Renal pelvis (tissue), 12 donors: ENCODE measurements at places on chromosomes 12 and 14.

GRCh38 chr14:80705241-80705980 lies 236.1 kb downstream of the CEP128 start:
- no peak for DNase-seq

- no peak for DNase-seq
Measured at GRCh38 chr14:95535226-95536021, 574 bp downstream of the GLRX5 start.

GRCh38 chr14:38001501-38001900 lies 206.2 kb upstream of the SSTR1 start:
- no peak for DNase-seq

- no peak for DNase-seq
Measured at GRCh38 chr14:106879241-106879640, 1352.9 kb downstream of the TMEM121 start.

- no peak for DNase-seq
Measured at GRCh38 chr12:84696908-84697540, 215.6 kb downstream of the SLC6A15 start.

DNA sequence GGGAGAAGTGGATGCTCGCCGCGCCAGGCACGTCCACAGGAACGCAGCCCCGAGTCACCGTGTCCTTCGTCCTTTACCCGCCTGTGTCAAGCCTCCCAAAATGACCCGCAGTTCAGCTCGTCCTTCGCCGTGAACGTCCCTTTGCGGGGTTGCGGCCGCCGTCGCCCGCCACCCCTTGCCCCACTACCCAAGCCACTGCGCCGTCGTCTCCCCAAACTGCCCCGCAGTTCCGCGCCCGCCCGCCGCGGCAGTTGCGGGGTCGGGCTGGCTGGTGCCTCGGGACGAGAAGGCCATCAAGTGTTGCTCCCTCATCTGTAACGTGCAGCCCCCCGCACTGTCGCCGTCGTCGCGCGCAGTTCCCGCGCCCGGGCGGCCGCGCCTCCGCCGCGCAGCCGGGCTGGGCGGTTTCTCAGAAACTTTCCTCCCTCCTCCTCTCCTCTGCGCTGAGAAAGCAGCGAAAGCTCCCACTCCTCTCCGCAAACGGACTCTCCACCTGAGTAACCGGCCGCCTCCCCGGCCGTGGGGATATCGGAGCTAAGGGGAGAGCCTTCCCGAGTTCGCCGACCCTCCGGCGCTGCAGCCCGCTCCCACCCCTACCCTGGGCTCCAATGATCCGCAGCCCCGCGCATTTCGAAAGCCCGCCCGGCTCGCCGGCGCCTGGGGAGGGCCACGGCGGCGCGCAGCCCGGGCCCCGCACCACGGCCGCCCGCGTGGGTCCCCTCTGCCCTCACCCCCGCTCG lies 6.7 kb downstream of the CDKN1B start:
- no peak for DNase-seq

DNA sequence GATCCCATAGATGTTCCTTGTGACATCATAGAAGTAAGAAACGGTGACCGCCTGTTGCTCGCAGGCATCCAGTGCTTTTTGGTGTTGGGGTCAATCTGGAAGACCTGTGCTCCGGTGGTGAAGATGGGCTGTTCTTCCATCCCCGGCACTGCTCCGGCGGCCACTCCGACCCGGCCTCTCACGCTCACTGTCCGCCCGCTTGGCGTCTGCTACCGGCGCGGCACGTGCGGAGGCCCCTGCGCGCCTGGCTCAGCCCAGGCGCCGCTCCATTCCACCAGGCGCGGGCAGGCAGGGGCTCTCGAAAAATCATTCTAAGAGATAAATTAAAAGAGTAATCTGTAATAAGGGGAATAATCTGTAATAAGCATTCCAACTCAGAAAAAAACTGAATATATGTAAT lies 934.5 kb downstream of the TMEM121 start:
- DNase-seq = no peak

GRCh38 chr12:72869024-72869423 lies 596.9 kb downstream of the TRHDE start:
- no peak for DNase-seq

DNA sequence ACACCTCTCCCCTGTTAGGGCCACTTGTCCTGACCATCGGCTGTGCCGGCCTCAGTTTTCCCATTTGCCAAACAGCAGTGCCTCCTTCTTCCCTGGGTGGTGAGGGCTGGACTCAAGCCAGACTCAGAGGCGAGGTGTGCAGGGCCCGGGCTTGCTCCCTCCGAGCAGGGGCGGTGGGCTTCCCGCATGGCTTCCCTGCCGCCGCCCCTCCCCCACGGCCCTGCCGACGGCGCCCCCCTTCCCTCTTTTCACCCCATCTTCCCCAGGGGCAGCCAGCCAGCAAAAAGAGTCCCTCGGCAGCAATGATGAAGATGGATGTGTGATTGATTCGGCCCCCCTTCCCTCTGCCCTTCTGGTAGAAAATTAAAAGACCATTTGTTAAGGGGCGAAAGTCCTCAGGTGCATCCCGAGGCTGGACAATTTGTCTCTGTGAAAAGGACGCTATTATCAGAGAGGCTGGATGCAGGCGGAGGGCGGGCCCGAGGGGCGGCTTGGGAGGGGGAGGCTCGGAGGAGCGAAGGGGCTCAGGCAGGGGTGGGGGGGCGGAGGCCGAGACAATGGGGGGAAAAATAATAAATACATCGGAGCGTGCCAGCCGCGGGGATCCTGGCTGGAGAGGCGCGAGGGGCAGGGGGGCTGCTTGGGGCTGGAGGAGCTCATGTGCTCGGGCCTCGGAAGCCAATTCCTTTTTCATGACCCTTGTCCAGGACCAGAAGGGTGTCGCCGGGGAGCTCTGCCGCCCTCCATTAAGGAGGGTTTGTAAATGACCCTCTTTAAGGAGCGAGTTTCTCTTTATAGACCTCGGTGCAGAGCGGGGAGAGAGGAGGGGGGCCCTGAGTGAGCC lies 48.0 kb upstream of the LHX5 start:
- no peak for DNase-seq

DNA sequence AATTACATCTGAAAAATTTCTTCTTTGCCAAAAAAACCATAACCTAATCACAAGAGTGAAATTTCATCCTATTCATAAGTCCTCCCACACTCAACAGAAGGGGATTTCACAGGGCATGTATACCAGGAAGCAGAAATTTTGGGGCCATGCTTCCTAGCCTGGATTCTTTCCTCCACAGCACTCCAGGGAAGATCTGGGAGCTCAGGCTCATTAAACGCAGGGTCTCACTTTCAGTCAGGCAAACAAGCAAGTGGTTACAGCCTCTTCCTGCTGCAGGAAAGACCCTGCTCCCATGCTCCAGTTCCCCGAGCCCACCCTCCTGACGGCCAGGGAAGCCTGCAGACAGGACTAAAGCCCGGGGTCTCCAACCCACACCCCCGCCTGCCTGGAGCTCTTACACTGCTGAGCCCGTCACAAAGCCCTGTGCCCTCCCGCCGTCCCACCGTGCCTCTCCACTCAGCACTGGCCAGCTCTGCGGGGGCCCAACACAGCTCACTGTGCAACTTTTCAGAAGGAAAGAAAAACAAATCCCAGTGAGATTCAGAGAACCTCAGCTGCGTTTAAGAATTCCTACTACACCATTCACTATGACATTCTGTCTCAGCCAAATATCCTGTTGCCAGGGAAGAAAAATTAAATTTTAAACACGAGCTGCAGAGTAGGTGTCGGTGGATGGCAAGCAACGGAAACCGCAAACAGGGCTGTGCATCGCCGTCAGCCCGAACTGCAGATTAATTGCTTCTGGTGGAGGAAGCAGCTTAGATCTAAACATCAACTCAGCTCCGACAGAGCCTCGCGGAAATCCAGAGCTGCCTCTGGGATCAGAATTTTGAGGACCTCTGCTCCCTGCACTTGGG lies 106.7 kb upstream of the SFSWAP start:
- no peak for DNase-seq

GRCh38 chr12:5912011-5912410 lies 33.0 kb downstream of the ANO2 start:
- DNase-seq = no peak

DNA sequence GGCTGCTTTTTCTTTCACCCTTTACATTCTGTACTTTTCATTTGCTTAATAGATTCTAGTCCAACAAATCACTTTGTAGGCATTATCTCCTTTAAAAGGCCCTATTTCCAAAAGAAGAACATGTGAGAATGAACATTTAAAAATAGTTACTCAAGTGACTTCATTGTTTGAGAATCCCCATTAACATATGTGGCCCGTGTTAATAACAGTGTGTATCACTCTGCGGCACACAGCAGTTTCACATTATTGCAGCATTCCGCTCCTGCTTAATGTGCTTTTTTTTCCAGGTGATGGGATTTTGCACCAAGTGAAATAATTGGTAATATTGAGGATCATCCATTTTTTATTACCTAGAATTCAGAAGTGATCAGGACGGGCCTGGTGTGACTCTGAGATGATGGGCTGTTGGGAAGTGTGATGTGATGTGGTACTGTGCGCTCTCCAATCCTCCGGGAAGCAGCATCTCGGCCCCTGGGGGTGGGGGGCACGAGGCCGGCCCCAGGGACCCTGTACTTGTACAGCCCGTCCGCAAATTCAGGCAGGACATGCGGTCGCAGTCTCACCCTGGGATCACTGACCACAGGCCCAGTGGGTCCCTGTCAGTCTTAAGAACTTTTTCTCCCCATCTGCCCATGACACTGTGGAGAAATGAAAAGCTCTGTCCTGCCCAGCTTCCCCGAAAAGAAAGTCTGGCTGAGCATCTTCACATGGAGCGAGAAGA lies 32.9 kb downstream of the SLC15A4 start:
- DNase-seq = no peak

GRCh38 chr14:52922656-52923055 lies 28.2 kb downstream of the FERMT2 start:
- peak; percentile 33 for DNase-seq

DNA sequence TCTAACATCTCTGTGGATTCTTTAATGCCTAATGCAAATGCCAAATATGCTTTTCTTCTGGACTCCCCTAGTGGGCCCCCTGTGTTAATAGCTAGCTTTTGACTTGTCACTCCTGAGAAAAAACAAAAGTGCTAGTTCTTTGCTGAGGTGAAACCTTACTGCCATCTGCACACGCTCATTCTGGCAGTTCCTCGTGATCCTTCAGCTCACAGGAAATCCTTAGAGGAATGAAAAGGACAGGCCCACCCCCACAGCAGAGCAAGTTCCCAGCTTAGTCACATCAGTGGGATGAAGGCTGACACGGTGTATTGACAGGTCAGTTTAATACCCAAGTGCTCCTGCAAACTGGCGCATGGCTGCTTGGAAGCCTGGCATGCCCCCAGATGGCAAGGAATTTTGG lies 165.1 kb upstream of the ATP2B1 start:
- no peak for DNase-seq

GRCh38 chr12:63419154-63419553 lies 249.1 kb downstream of the DPY19L2 start:
- no peak for DNase-seq

DNA sequence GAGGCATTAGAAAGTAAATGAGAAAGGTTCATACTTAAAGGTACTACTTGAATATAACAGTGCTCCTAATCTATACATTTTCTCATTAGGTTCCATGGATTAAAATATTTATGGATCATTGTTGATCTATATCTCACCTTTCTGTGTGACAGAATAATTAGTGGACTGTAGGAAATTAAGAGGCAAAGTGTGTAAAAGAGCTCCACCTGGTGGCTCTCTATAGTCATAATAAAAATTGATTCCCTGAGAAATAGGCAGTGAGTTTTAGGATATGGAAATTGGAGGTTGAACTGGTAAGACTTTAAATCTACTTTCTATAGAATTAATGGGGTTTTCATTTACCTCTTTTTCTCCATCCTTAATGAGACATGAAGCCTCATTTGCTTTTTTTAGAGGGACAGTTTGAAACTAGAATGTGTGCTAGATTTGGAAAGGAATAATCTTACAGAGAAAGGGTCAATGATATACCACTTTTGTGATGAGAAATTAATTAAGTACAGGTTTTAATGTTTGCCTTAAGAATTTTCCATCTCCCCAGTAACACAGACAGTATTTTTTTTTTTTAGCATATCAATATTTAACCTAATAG lies 11.8 kb upstream of the DERA start:
- no peak for DNase-seq

GRCh38 chr12:44509471-44509870 lies 366.6 kb downstream of the NELL2 start:
- DNase-seq = no peak

DNA sequence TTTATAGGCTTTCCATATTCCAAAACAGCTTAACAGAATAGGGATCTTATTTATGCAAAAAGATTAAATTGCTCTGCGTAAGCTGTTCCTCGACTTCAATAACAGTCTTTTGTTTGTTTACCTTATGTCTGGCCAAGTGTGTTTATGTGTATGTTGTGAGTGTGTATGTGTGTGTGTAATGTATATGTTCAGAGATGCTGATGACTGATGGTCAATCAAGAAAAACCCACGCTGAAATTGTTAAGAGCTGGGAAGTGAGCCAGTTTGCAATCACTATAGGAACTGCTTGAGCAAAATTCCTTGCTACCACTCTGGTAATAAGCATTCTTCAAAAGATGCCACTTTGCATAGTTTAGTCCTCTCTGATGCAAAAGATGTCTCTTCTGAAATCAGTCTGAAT lies 59.6 kb downstream of the PRKD1 start:
- no peak for DNase-seq
